Activated CD4-positive, alpha-beta T cell treated with anti-CD3 and anti-CD28 coated beads, Interleukin-2, Interleukin-4, amounts not matched to agents 100 ng/mL and 50 ng/mL, durations not matched to agents 16 hours and 8 hours (primary cell): ENCODE measurements at places on chromosomes 2 and 18.

DNA sequence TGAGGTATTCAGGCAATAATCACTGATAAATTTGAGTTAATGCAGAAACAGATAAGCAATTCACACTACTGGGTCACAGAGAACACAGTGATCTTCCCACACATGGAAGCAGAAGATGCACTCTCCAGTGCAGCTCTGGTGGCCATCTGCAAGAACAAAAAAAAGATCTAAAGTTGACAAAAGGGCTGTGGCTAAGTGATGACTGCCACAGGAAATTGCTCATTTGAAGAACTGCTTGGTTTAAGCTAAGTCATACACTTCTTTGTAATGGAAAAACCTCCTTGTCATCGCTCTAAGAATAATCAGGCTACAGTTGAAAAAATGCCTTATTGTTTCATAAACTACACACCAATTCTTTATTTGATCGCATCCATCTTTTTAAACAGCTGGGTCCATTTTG, 115.1 kb downstream of the DTNB start:
- peak; percentile 88 for DNase-seq

DNA sequence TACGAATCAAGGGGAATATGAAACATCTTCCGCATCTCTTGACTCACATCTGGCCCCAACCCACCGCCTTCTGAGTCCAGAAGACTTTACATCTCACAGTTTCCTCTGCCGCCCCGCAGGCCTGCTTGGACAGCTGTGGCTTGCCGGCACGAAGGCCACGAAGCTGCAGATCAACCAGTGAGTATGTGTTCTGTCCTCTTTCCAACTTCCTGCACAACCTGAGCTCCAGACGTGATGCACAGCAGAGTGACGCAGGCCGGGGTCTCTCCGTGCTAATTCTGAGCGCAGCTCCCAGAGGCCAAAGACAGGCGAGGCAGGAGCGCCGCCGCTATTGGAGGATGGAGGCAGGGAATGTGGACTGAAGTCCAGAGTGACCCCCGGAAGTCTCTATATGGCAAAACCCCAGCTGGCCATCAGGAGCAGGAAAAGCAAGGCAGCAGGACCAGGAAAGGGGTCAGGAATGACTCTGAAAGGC, 93.5 kb downstream of the ZCCHC2 start:
- DNase-seq, result no peak

DNA sequence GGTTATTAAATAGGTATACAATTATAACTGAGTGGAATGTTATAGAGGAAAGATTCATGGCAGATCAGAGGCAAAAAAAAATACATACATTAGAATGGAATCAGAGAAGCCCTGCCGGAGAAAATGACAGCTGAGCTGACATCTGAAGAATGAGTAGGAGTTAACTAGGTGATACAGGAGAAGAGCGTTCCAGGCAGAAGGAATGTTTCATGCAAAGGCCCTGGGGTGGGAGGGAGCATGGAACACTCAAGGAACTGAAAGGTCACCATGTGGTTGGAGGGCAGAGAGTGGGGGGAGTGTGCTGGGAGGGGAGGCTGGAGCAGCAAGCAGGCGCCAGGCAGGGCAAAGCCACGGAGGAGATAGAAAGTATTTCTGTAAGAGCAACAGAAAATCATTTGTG, 31.6 kb upstream of the CDK5R2 start:
- no peak for DNase-seq

GRCh38 chr2:105873721-105874120, 129.0 kb downstream of the NCK2 start:
- DNase-seq, result peak; percentile 70

DNA sequence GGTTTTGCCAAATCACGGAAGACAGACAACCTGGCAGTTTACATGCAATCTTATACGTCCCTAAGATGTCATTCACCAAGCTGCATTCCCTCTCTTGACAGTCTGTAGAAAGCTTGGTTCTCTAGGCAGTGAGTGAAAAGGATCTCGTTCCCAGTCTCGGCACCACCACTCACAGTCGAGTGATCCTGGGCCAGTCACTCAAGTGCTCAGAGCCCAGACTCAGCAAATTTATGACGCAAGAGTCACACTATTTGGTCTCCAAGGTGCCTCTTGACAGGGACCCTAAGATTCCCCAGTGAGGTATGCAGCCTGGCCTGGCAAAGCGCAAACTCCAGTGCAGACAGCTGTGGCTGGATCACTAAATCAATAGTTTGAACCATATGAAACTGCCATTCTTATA, 77.9 kb downstream of the EIPR1 start:
- no peak for DNase-seq

DNA sequence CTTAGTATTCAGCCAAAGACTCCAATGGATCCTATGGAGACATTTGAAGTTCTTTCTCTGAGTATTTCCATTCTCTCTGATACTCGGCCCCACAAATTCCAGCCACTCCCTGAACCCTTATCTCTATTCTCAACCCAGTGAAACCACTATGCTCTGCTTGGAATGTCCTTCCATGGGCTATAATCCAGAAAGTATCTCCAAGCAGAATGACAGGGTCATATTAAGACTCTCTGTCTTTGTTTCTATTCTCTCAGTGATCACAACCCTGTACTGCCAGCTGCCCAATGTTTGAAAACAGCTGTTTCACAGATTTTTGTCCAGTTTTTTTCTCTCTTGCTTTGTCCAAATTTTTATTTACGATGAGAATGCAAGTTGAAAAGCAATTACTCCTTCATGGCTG, 21.9 kb downstream of the CHMP3 start:
- DNase-seq, result no peak

- no peak for DNase-seq
Measured at GRCh38 chr2:26685989-26686839, 6.3 kb upstream of the KCNK3 start.
